ENCODE measurements at places on chromosomes 12 and 14.
A peak's percentile ranks its signal among the peaks of the same experiment; 100 is the strongest.

DNA sequence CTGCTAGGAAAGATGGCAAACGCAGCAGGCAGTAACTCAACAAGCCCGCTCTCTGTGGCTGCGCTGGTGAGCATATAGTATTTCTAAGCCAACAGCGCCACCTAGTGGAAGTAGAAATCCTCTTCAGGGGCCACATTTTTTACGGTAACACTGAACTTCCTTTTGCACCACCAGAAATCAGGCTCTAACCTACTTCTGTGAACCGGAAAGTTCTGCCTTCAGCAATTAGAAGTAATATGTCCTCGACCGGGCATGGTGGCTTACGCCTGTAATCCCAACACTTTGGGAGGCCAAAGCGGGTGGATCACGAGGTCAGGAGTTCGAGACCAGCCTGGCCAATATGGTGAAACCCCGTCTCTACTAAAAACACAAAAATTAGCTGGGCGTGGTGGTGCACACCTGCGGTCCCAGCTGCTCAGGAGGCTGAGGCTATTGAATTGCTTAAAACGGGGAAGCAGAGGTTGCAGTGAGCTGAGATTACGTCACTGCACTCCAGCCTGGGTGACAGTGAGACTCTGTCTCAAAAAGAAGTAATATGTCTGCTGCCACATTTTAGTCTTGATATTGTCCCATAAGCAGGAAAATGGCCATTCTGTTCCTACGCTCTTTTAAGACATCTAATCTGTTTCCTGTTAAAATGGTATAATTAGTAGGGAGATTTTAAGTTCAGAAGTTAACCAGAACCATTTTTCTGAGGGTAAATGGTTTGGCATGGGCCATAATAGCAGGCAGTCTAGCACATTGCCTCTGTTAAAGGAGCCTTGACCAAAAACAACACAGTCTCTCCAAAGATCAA lies 26.8 kb downstream of the APOBEC1 start:
- peak; percentile 12 for DNase-seq

GRCh38 chr12:78192979-78193378 lies 362.3 kb downstream of the NAV3 start:
- no peak for DNase-seq

DNA sequence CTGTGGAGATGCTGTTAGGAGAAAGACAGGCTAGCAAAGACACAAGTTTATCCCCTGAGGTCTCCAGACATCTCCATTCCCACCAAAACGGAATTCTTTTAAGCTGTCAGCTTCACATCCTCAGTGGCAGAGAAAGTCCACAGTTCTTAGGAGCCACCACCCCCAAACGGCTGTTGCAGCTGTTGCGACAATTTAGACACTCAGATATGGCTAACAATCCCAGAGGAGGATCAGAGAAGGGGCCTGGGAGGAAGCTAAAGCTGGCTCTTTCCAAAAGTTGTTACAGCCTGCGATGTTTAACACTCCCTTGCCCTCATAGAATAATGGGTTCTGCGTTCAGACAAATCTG lies 1.9 kb upstream of the ATP5MC2 start:
- DNase-seq, result no peak

- no peak for DNase-seq
Observed at GRCh38 chr12:115830070-115830469, 447.4 kb downstream of the MED13L start.

DNA sequence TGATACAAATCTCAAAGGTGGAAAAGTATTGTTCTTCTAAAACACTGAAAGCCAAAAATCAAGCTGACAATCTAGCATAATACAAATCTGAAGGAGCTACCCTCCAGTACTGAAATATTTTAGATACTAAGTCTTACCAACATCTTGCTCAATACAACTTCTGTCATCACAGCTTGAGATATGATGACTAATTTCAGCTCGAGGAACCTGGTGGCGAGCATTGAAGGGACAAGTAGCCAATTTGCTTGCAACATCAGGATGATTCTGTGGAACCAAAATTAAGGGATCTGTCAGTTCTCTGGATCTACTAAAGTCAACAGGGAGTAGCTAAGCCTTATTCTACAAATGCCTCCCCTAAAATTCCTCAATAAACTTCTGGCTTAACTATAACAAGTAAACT lies 10.4 kb downstream of the GTSF1 start:
- no peak for DNase-seq

All from kidney epithelial cell (primary cell).